ENCODE measurements at places on chromosomes 7 and 10. TPM values are rescaled to one million over a fixed set of nuclear protein-coding genes. Genes with fewer than 3 reads are reported as not detected.

TRIM8 gene
- 86.4 TPM for total RNA-seq

BICC1 gene
- total RNA-seq = 21.9 TPM

CALHM1 gene
- total RNA-seq = not detected

NPSR1 gene
- total RNA-seq = not detected

CYP2C19 gene
- total RNA-seq = not detected

GIMAP1 gene
- not detected for total RNA-seq

VOPP1 gene
- total RNA-seq = 124 TPM

CDNF gene
- 0.51 TPM for total RNA-seq

LRRD1 gene
- total RNA-seq = 0.30 TPM

CHCHD1 gene
- total RNA-seq = 10.5 TPM

GBX1 gene
- total RNA-seq = not detected

PRKG1 gene
- 40.7 TPM for total RNA-seq

MYL10 gene
- total RNA-seq = not detected

ANKRD30A gene
- total RNA-seq = not detected

Data from smooth muscle cell of the umbilical artery (primary cell).